ENCODE measurements at places on chromosomes 6 and 20.

GRCh38 chr20:38303908-38304379 lies at the start of gene BPI:
BPI (plus strand) TSS chr20:38304156; CDS start chr20:38304224, 68 bp downstream.
- no peak for DNase-seq

- no peak for DNase-seq
Observed at GRCh38 chr6:77468939-77469338, 5.6 kb upstream of the HTR1B start.

GRCh38 chr6:68039641-68040311 lies 595.3 kb upstream of the ADGRB3 start:
- DNase-seq: no peak

DNA sequence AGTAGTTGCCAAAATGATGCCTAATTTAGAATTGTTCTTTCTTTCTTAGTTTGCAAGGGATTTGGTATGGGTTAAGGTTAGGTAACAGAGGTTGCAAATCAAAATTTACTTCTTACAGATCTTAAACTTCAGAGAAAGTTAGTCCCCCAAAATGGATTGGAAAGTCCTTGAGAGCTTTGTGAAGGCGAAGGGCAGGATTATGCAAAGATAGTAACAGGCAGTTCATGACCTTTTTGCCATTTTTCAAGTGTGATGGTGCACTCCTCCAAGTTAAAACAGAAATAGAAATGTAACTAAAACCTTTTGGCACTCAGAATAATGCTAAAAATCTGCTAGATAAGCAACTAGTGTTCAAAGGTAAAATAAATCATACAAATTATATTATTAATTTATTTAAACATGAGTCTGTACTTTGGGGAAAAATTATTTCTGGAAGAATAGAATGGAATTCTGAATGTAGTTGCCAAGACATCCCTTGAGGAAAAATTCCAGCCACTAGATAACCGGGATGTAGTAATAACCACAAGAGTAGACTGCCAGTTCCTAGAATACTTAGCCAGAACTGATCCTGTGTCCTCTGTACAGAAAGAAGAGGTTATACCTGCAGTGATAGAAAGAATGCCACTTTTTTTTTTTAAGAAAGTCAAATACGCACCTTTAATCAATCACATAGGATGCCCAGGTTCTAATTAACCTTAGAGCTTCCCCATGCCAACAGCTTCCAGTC lies 31.8 kb upstream of the DAAM2 start:
- no peak for DNase-seq

GRCh38 chr20:17939622-17940223 lies 28.9 kb downstream of the SNX5 start:
- DNase-seq: no peak

DNA sequence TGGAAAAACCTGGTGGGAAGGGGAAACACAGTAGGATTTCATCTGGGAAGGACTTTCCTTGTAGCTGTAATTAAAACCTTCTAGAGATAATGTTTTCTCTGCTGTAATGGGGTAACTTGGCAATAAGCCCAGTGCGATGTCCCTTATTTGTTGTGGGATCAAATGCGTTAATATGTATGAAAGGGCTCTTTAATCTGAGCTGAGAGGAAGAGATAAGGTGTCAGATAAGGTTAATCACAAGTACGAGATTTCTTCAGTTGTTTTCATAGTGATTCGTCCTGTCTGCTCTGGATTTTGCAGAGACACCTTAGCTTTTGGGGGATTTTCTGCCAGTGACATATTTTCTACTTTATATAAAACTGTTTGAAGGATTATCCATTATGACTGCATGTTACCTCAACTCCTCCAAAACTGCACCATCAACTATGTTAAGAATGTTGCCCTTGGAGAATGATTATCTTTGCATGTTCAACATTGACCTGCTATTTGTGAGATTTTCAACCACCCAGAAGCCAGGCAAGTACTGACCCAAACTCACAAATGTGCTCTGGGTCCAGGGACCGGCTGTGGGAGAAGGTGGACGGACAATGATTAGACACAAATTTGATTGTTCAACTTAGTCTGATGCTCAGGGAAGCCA lies 21.2 kb upstream of the ELOVL5 start:
- DNase-seq: no peak

DNA sequence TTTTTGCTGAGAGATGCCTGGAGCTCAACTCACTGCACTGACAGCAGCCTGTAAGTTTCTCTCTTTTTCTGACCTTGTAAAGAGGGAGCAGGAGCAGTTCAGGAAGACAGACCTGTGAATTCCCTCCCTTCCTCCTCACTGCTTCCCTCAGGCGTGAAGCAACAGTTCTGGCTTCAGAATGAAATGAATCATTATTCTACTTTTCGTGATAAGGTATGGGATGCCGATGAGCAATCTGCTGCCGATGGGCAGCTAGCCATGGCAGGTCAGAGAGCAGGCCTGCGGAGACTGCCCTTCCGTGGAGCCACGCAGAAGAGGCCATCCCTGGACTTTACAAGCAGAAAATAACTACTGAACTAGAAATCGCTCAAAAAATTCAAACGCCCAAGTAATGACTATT lies 426.5 kb upstream of the RNF217 start:
- no peak for DNase-seq

DNA sequence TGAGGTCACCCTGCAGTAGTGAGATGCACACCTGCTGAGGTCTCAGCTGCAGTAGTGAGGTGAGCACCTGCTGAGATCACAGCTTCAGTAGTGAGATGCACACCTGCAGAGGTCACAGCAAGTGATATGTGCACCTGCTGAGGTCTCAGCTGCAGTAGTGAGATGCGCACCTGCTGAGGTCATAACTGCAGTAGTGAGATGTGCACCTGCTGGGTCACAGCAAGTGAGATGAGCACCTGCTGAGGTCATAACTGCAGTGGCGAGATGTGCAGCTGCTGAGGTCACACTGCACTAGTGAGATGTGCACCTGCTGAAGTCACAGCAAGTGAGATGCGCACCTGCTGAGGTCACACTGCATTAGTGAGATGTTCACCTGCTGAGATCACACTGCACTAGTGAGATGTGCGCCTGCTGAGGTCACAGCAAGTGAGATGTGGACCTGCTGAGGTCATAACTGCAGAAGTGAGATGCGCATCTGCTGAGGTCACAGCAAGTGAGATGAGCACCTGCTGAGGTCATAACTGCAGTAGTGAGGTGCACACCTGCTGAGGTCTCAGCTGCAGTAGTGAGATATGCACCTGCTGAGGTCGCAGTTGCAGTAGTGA lies 20.8 kb downstream of the ZDHHC14 start:
- no peak for DNase-seq

DNA sequence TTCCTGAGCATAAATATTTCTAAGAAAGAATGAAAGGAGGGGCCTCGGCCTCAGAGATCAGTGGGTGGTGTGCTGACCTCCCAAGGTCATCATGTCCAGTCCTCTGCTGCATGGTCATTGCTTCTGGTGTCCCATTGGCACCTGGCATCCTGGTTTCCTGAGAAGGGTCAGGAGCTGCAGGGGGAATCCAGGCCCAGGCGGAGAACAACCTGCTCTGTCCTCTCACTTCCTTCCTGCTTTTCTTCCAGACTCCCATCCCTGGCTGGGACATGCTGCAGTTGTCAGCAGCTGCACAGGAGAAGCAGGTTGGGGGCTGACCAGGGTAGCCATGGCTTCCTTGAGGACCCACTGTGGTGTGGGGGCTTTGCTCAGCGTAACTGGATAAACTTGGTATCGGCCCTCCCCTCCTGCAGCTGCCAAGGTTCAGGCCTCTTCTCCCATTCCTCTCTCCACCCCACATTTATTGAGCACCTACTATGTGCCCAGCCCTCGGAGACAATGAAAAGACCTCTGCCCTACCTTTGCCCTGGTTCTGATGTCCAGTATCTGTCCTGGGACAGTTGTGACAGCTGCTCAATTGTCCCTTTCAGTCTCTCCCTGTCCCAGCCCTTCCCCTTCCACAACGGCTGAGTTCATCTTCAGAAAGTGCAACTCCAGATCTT lies 155.2 kb downstream of the CEBPB start:
- DNase-seq: no peak

- no peak for DNase-seq
Observed at GRCh38 chr20:19072988-19073387, 139.5 kb upstream of the SLC24A3 start.

DNA sequence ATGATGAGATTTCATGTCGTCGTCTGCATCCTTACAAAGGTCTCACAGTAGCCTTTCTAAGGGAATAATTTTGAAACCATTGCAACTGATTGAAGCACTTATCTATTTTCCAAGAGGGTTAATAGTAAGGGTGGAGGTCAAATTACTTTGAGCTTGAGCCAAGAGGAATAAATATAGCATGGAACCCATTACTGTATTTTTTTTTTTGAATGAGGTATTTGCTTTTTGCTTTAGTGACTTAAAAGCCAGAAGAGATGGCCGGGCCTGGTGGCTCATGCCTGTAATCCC lies 78.3 kb downstream of the SCAND1 start:
- DNase-seq: no peak

- no peak for DNase-seq
Observed at GRCh38 chr6:41502566-41502916, 43.6 kb upstream of the FOXP4 start.

DNA sequence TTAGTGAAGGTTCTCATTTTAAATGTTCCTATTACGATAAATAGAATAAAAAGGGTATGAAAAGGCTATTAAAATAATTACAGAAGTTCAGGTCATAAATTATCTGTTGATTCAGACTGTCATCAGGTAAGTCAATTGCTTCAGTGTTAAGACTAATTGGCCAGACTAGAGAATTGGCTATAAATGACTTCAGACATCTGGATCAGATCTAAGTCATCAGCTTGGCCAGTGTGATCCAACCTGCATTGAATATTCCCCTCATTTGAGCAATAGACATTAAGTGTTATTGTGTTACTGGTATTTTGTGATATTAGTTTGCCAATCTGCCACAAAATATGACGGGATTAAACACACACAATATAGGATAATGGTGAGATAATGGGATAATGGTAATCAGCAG lies 377.6 kb upstream of the CITED2 start:
- no peak for DNase-seq

GRCh38 chr20:37669773-37670236 lies 24.0 kb upstream of the CTNNBL1 start:
- no peak for DNase-seq

GRCh38 chr20:7856756-7857155 lies 83.5 kb downstream of the HAO1 start:
- DNase-seq: no peak

- no peak for DNase-seq
Observed at GRCh38 chr20:63482021-63482587, 9.6 kb upstream of the KCNQ2 start.

GRCh38 chr6:30615958-30616810 lies 859 bp downstream of the PPP1R10 start:
- no peak for DNase-seq

DNA sequence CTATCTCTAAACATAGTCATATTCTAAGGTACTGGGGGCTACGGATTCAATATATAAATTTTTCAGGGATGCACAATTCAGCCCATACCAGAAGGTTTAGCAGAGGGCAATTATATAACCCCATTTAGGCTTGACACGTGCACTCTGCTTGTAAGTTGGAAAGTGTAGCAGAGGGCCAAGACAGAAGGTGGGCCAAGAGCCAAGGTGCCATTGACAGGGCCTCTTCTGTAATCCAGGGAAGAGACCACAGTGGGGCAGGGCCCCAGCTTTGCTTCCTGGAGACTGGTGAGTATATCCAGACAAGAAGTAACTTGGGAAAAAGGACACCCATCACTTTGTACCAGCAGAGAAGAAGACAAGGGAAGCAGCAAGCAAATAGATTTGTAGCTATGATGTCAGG lies 672.4 kb upstream of the MARCKS start:
- no peak for DNase-seq

- no peak for DNase-seq
Observed at GRCh38 chr20:62900692-62901584, 25.4 kb downstream of the DIDO1 start.

DNA sequence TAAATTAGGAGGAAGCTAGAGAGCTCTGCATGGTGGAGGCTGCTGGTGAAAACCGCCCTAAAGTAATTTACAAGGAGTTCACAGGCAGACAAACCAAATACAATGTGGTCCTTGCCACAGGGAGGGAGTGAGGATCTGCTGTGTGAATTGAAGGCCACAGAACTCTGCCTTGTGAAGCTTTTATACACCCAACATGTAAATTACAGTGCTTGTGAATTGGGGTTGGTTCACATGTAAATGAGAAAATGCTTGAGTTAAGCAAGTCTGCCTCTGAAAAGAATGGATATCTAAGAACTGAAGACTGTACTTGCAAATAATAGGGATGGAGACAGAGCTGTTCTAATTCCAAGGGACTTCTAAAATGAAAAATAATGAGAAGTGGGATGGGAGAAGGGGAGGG lies 194.2 kb downstream of the SLC35F1 start:
- no peak for DNase-seq

GRCh38 chr6:118042855-118043254 lies 135.8 kb downstream of the SLC35F1 start:
- no peak for DNase-seq

DNA sequence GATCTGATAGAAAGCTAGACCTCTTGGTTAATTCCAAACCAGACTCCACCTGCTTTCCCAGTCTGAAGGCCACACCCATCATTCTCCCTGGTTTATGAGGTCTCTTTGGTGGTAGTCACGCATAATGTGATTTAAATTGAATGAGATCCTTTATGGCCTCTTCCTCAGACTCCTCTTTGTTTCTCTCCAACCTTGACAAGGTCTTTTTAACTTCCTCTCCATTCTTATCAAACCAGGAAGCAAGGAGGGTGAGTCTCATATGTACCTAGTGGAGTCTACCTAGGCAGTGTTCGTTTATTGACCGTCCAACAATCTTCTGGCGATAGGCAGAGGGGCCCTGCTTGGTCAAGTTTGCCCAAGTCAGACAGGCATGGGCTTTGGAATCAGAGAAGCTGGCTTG lies 184.2 kb upstream of the LAMP5 start:
- no peak for DNase-seq

GRCh38 chr6:148325316-148326068 lies 17.1 kb upstream of the SASH1 start:
- no peak for DNase-seq

DNA sequence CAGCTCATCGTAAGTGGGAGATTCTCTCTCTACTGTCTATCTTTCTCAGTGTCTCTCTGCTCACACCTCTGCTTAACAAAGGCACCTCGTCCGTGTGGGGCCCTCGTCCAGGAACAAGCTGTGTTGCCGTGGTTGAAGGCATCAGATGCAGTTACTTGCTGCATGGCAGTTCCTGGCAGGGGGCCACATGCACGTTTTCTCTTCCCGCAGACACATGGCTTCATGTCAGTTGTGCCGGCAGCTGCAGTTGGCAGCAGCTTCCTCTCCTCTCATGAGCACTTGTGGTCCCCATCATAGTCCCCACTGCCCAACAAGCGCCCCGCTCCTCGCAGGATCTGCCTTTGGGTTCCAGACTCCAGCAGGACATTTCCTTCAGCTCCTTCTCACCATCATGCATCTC lies 7.1 kb upstream of the AFDN start:
- DNase-seq: no peak

- DNase-seq: no peak
Observed at GRCh38 chr6:3610206-3610605, 141.3 kb downstream of the PXDC1 start.
